ENCODE measurements at places on chromosomes 5 and 9.

- peak; percentile 94 for DNase-seq
Observed at GRCh38 chr5:111735583-111736270, 21.3 kb downstream of the NREP start.

DNA sequence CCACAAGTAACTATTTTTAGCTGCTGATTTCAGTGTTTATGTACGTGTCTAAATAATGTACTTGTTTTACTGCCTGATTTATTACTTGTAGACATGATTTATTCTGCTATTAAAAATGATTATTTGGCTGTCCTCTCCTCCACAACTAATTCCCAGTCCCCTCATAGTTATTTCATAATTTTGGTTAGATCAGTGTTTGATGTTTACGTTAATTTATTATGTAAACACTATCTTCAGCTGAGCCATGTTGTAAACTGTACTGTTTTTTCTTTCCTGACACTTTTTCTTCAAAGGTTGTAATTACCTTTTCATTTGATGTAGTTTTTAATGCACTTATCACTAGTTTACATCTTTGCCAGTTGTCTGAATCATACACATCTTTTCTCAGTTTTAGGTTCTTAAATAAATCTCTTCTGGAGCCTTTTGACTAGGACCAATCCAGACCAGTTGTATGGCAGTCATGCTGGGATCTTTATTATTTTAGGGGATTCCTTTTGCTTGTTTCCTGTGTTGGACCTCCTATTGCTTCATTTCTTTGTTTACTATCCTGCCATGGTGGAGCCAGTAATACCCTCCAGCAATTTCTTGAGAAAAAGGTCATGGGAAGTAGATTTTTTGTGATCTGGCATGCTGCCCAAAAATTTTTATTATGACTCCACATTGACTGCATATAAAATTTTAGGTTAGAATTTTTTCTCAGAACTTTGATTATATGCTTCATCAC lies 16.1 kb downstream of the AP3S1 start:
- DNase-seq: peak; percentile 87

GRCh38 chr9:16710888-16711287 lies 159.6 kb downstream of the BNC2 start:
- no peak for DNase-seq

GRCh38 chr5:152358861-152359568 lies 46.1 kb downstream of the NMUR2 start:
- no peak for DNase-seq

DNA sequence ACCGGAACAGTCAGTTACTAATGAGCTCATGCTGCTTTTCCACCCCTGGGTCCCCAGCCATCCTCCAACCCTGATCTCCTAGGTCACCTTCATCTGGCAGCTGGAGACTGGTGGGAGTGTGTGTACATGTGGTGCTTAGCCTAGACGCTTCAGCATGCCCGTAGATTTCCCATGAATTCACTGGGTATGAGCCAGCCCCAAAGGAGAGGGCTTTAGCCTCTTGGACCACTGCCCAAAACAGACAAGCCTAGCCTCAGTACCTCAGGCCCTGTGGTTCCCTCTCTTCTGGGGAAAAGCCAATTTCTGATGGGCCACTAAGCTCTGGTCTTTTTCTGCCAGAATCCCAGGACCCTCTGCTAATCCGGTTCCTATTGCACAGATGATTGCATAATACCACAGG lies 48.0 kb upstream of the ASTN2 start:
- DNase-seq: no peak

GRCh38 chr9:113536483-113537228 lies 73.1 kb downstream of the RGS3 start:
- peak; percentile 21 for DNase-seq

- DNase-seq: no peak
Observed at GRCh38 chr9:136960212-136960937, 8.3 kb downstream of the LCN12 start.

- DNase-seq: no peak
Observed at GRCh38 chr5:180816608-180817534, 14.3 kb upstream of the MGAT1 start.

DNA sequence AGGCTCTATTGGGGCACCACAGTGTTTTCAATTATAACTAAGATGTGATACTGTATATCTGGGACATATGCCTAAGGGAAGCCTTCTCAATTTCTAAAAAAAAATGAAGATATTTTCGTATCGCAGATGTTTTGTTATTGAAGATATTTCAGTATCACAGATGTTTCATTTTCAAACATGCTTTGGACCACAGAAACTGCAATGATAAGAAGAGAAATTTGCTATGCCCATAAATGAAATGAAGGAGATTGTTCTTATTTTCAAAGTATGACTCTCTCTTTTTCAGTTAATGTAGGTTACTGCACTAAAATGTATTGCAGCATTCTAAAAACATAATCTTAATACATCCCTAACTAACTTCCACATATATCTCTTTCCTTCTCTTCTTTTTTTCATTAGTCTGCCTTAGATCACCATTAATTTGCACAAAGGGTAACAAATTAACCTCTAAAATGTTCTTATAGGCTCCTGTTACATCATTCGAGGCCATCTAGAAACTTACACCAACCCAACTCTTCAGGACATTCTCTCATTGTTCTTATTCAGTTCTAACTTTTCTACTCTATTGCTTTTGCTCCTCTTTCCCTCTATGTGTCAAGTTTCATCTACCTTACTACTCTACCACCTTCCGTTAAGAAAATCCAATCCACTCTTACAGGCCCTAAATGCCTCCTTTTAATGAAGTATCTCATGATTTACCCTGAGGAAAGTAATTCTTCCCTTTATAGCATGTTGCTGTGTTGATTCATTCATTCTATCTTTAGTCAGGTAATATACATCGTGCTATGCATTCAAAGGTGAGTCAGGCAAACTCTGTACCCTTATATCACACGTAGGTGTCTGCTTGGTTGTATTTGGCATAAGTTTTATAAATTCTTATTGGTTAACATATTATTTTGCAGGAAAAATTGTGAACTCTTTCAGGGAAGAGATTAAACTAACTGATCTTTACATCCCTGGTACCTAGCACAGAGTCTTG lies 70.5 kb downstream of the ST8SIA4 start:
- DNase-seq: no peak

GRCh38 chr5:73417303-73418034 lies 31.1 kb downstream of the FOXD1 start:
- peak; percentile 82 for DNase-seq

DNA sequence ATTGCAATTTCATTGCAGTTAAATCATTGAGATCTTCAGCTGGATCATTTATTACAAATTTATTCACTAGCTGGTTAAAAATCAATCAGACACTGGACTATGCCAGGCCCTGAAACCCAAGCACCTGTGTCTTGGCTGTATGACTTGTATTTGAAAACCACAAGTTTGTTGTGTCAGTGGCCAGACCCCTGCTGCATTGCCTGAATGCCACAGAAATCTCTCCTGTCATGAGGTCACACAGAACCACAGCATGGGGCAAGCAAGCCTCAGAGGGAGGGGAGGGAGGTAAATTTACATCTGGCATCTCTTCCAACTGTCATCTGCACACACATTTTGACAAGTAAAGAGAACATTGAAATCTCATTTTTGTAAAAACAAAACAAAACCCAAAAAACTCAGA lies 90.0 kb downstream of the ARRDC3 start:
- peak; percentile 44 for DNase-seq

DNA sequence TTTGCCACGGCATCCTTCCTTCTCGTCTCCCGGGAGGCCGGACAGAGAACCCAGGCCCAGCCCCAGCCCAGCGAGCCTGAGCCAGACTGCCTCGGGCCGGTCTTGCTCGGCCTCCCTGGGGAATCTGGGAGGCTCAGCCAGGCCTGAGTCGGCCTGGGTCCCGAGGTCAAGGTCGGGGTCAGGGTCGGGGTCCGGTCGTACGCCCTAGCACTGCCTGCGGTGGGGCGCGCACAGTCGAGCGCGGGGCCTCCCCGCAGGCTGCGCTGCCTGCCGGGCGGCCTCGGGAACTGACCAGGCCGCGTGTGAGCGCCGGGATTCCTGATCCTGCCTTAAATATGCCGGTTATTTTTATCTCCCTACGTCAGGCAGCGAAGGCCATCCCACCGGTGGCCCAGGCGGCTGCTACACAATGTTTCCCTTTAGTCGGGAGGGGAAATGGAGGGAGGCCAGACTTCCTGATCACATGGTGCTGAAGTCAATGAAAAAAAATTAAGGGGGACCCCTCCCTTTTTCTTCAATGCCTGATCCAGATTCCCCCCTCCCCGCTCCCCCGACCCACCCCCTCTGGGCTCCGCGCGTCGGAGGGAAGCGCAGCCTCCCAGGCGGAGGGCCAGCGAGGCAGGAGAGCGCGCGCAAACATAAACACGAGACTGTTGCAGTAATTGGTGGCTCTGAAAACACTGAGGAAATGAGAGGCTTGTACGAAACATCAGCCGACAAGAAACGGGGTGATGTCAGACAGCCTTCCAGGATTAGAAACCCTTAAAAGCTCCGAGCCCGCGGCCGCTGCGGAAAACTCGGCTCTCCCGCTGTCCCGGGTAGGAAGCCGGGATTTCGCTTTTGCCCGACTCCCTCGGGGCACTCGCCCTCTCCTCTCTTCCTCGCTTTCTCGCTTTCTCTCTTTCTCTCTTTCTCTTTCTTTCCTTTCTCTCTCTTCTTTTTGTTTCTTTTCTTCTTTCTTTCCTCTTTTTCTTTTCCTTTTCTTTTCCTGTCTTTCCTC lies 148.2 kb upstream of the KLF4 start:
- peak; percentile 98 for DNase-seq

GRCh38 chr9:27125936-27126335 lies 16.9 kb downstream of the TEK start:
- peak; percentile 2 for DNase-seq

DNA sequence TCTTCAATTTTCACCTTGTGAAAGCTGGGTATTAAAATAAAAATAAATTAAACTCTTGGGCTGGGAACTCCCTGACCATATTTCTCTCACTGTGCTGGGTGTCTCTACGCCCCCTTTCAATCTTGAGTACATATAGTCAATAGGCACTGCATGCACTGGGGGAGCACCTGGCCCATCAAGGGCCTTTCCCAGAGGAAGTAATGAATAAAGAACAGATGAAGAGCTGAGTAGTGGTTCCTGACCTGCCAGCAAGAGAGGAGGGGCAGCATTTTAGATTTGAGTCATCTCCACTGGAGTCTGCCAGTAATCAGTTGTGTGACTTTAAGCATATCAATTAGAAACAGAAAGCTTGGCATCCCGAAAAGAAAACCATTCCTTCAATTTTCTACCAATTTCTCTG lies 6.2 kb downstream of the MAPKAP1 start:
- DNase-seq: peak; percentile 23
